Temporal lobe (tissue), 4 donors: ENCODE measurements at places on chromosomes 4 and X. TPM values are rescaled to one million over a fixed set of nuclear protein-coding genes. Genes with fewer than 3 reads are reported as not detected.

The GAGE12E gene
- total RNA-seq: not detected

The MSANTD1 gene
- total RNA-seq: 3.4 TPM

The GPR50 gene
- total RNA-seq: not detected

The NPFFR2 gene
- not detected for total RNA-seq

The NAA11 gene
- total RNA-seq: not detected

The PCYT1B gene
- total RNA-seq: 21.1 TPM
